Glutamatergic neuron (in vitro differentiated cells): ENCODE measurements at places on chromosomes 3 and 15. TPM values are rescaled to one million over a fixed set of nuclear protein-coding genes. Genes with fewer than 3 reads are reported as not detected.

GRCh38 chr3:187265461-187265955 is 26.0 kb downstream of the MASP1 start:
- peaks cover 6% of the 10 kb centered on the region for H3K36me3 ChIP-seq
- DNase-seq, result no peak
- H3K27me3 ChIP-seq, result peaks cover 2% of the 10 kb centered on the region
- no peaks in the 10 kb centered on the region for H3K4me1 ChIP-seq

Gene SAXO2
- 0.20 TPM for total RNA-seq

Gene ATP13A5
- not detected for total RNA-seq

DNA sequence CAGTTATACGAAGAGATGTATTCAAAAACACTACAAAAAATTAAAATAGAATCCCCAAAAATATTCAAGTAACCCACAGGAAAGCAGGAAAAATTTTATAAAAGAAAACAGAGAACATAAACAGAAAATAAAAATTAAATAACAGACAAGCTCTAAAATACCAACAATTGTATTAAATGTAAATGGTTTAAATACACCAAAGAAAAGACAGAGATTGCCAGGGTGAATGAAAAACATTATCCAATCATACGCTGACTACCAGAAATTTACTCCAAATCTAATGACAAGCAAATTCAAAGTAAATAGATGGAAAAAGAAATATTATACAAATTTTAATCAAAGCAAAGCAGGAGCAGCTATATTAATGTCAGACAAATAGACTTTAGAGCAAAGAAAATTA is 103.6 kb downstream of the BOC start:
- no peak overlapping the region for H3K27ac ChIP-seq
- no peak for DNase-seq
- no peaks in the 10 kb centered on the region for H3K27me3 ChIP-seq
- H3K36me3 ChIP-seq, result peaks cover 21% of the 10 kb centered on the region
- H3K4me3 ChIP-seq, result no peak overlapping the region

Gene PLSCR2
- not detected for total RNA-seq

Gene CNTN3
- 2.2 TPM for total RNA-seq

Gene GRK7
- not detected for total RNA-seq

DNA sequence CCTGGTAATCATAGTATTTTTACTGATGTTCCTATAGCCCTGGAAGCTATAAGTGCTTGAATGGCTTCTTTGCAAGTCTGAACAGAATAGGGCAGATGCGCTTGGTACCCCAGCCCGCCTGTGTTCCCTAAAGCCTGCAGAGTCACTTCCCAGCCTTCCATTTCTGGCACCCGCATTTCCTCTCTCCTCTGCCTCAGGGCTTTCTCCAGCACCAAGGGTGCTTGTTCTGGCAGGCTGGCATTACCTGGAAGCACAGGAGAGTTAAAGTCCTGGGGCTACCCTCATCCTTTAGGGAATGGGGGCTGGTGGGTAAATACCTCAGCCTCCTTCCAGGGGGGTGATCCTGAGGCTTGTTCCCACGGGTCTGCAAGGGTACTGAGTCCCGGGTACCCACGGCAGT is 7.4 kb upstream of the CHRNA3 start:
- peaks cover 15% of the 10 kb centered on the region for H3K4me1 ChIP-seq
- H3K4me3 ChIP-seq, result no peak overlapping the region
- no peak for DNase-seq
- H3K36me3 ChIP-seq, result peaks cover 36% of the 10 kb centered on the region
- H3K27ac ChIP-seq, result no peak overlapping the region
- H3K27me3 ChIP-seq, result peaks cover 20% of the 10 kb centered on the region

GRCh38 chr3:139538733-139539132 is 809 bp downstream of the RBP1 start:
- peaks cover 28% of the 10 kb centered on the region for H3K27me3 ChIP-seq
- H3K4me3 ChIP-seq, result peak overlapping the region; percentile 89
- peak overlapping the region; percentile 94 for H3K27ac ChIP-seq
- peaks cover 12% of the 10 kb centered on the region for H3K36me3 ChIP-seq
- H3K4me1 ChIP-seq, result peaks cover 55% of the 10 kb centered on the region

Gene ADAMTS9
- 2.3 TPM for total RNA-seq

DNA sequence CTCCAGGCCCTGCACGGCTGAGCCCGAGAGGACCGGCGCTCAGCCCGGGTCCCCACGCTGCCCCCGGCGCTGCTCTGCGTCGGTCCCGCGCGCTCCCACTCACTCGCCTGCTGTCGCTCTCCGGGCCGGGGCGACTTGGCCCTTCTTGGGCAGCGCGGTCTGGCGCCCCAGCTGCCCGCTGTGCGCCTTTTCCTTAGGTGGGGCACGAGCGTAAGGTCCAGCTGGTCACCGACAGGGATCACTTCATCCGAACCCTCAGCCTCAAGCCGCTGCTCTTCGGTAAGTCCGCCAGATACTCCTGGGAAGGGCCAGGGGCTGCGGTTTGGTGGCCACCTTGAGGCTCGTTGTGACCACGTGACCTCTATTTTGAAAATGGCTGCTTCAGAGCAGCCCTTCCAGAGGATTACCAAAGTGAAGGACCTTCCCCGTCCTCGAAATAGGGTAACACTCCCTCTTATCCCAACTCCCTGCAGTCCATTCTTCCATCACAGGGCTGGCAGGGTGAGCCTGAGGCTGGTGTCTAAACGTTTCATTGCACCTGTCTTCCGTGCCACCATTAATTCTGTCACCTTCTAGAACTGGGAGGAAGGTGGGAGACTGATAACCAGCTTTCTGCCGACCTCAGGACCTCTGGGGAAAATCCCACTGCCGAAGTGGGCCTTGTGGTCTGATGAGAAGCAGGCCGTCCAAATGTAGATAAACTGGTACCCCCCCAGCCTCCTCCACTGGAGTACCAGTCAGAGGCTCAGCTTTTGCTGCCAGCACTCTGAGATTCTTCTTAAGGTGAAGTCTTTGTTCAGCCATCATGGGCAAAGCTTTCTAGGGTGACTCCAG is 812 bp downstream of the P4HTM start:
- peak overlapping the region; percentile 55 for H3K27ac ChIP-seq
- H3K36me3 ChIP-seq, result no peaks in the 10 kb centered on the region
- peaks cover 9% of the 10 kb centered on the region for H3K27me3 ChIP-seq

- DNase-seq, result no peak
- no peaks in the 10 kb centered on the region for H3K36me3 ChIP-seq
- no peak overlapping the region for H3K27ac ChIP-seq
- no peak overlapping the region for H3K4me3 ChIP-seq
- no peaks in the 10 kb centered on the region for H3K4me1 ChIP-seq
Measured at GRCh38 chr3:13424141-13424844, 4.2 kb upstream of the NUP210 start.

GRCh38 chr3:119098619-119099222 is 47.2 kb upstream of the TEX55 start:
- no peaks in the 10 kb centered on the region for H3K27me3 ChIP-seq
- no peak overlapping the region for H3K27ac ChIP-seq
- no peak overlapping the region for H3K4me3 ChIP-seq
- H3K4me1 ChIP-seq, result no peaks in the 10 kb centered on the region
- no peak for DNase-seq
